ENCODE measurements at places on chromosomes 2 and 18.

DNA sequence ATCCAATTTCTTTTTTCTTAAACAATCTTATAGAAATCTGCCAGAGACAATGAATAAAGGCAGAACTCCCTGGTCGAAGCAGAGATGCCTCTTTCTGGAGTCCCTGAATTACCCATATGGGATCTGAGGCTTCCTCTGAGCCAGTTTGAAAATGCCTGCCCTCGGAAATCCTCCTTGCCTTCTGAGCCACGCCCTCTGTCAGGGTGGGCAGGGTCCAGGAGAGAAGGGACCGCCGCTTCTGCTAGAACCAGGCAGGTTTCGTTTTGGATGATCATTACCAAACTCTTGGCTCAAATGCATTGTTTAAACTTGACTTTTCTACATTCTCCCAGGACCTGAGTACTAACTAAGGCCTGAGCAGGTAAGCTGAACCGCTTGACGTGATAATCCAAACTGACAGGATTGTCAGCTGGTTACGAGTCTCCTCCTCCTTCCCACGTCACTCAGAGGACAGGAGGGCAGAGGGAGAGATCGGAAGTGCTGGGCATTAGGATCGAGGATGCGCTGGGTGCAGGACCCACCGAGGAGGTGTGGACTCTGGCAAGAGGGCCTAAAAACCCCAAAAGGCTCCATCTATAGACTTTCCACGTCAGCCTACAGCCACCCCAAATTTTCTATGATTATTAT lies 128.4 kb downstream of the KLHL29 start:
- DNase-seq = no peak

DNA sequence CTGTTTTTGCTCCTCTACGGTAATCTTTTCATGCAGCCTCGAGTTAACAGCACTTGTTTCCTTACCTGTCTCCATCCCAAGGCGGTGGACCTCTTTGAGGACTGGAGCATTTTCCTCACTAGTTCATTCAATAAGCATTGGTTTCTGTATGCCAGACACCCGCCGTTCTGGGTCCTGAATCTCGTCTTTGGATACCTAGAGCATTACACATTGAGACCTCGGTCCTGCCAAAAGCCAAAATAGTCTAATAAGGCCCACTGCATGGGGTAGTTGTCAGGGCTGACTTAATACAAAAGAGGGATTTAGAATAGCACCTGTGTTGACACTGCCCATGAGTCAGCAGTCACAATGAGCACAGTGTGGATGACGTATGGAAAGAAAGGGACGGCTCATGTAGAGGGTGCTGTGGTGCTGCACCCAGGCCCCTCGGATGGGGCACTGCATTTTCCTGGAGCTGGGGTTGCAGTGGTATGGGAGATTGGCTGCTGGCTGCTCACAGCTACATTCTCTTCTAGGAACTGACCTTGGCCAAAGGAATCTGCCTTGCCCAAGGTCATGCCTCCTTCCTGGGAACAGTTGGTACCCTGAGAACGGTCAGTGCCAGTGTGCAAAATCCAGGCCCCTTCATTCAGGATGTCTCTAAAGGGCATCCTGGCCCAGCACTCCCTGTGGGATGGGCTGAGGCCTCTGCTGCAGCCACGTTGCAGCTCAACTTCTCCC lies 126.9 kb upstream of the NCK2 start:
- DNase-seq = no peak

GRCh38 chr2:99861376-99861760 lies 281.0 kb downstream of the AFF3 start:
- no peak for DNase-seq

DNA sequence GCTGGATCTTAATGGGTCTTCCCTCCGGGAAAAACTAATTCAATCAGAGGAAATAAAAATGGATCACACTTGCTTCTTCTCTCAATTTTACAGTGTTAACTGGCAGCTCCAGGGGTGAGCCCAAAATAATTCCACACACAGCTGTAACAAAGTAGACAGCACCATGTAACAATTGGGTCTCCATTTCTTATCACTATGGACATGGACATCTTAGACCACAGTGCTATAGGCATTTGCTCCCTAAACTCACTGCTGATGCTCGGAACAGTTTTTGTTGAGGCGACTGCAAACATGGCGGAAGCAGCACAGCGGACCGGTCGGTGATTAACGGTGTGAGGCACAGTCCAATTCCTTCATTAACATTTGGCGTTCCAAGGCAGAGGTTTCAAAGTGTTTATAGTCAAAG lies 144.7 kb upstream of the NCK2 start:
- no peak for DNase-seq

DNA sequence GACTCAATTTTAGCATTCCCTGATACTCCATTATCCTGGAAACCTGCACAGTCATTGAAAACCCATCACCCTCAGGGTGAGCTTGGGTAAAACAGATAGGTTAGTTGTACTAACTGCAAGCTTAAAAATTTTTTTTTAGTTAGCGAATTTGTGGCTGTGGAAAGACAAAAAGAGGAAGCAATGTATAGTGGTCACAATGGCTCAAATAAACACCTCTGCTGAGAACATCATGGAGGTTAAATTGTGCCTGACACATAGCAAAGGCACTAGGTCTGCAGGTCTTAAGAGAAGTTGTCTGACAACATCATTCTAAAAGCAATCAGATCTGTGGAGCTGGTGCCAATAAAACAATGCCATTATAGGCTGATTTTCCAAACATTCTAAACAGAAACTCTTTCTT lies 84.4 kb upstream of the CAVIN2 start:
- no peak for DNase-seq

- no peak for DNase-seq
Measured at GRCh38 chr2:119474371-119475224, 42.9 kb downstream of the TMEM37 start.

DNA sequence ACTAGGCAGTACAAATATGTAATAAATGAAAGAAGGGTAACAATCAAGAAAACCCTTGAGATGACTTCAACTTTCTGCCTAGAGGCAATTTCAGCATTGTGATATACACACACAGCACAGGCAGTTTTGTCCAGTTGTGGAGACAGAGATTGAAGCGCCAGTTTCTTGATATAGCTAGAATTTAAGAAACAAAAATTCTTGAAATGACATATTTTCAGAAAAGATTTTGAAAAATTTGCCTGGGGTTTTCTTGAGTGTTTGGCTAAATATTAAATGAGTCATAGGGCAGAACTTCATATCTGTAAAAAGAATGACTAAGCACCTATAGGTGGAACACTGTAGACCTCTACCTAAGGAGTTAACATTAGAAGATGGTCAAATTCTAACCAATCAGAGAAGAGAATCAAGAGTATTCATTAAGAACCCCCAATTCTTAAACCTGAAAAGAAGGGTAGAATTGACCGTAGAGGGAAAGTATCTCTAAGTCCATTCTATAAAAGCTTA lies 1266.8 kb upstream of the TMEFF2 start:
- DNase-seq = no peak

- no peak for DNase-seq
Measured at GRCh38 chr2:180992994-180993393, 12.6 kb downstream of the UBE2E3 start.

DNA sequence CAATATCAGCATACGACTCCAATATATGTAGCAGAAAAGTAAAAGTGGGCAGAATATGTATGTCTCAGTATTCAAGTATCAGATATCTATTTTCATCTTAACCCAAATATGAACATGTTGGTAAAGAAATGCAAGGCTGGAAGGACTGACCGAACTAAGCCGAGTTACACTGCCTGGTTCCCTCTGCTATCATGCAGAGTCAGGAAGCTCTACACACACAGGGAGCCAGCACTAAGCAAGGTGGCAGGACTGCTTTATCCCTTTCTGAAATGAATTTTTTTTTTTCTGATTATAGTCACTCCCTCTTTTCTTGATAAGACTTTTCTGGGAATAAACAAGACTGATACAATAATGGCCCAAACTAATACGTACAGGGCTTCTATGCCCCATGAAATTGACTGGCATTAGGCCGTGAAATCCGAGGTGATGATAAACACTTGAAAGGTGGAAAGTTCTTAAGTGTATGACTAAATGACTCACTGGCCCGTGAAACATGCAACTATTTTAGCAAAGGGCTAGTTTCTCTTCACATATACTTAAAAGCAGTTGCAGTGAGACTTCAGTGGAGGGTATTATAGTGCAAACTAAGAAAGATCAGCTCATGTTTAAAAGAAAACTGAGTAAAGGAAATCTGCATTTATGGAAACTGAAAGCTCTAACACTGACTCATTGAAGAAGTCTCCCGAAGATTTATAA lies 14.9 kb downstream of the DPP4 start:
- DNase-seq = no peak

- DNase-seq = no peak
Measured at GRCh38 chr18:37451239-37451825, 114.3 kb downstream of the CELF4 start.

DNA sequence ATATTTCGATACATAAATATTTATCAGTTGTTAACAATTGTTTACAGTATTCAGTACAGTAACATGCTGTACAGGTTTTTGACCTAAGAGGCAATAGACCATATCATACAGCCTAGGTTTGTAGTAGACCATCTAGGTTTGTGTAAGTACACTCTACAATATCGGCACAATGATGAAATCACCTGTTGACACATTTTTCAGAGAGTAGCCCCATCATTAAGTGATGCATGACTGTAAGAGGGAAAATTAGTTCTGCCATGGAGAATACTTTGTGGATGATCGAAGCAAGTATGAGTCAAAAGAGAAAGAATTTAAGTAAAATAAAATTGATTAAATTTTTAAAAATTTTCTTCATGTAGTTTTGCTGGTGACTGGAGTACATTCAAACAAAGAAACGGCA lies 32.6 kb downstream of the VIT start:
- no peak for DNase-seq

GRCh38 chr18:77052983-77053309 lies 79.6 kb downstream of the MBP start:
- DNase-seq = no peak

DNA sequence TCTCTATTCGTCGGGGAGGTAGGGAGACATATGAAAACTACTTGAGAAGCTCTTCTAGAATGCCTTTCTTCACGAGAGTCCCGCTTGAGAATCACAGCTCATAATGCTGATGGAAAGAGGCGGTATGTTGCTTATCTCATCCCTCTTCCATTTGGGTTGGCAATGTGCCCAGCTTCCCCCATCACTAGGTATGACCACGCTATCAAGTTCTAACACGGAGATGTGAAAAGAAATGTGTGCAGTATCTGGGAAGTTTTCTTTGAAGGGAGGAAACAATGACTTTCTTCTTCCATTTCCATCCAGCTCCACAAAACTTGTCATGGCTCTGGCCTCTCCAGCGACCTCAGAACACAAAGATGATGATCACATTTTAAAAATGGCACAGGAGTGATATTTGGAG lies 742.4 kb downstream of the DCDC2C start:
- no peak for DNase-seq

DNA sequence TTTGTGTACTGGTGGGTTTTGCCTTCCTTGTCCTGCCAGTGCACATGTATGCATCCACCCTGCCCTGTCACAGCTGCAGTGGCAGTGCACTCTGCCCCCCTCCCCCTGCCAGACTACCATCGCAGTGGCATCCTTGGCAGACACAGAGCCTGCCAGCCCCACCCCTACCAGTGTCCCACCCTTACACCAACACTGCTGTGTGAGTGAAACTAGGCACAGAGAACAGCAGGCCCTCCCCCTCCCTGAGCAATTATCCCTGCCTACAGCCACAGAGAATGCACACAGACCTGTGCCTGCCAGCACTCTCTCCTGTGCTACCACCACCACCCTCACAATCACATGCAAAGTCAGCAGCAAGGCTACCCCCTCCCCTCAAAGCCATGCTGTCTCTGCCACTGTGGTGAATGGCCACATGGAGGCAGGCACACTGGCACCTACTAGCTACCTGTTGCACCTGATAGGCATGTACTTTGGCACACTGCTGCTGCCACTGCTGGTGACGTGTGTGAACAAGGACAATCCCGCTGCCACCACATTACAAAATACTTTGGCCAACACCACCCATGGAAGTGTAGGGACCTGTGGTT lies 239.8 kb downstream of the CALCRL start:
- no peak for DNase-seq

DNA sequence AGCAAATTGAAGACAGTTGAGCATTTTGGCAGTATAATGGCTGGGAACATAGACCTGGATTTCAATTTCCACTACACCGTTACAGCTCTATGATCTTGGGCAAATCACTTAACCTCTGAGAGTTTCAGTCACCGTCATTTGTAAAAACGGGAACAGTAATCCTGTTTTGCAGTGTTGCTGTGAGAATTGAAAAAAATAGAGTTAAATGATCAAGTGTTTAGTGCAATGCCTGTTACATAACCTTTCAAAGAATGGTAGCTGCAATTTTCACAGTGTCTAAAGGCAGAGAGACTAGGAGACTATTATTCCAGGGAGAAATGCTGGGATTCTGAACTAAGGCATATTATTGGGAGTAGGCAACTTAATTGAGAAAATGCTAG lies 2.0 kb downstream of the AGPS start:
- DNase-seq = no peak

DNA sequence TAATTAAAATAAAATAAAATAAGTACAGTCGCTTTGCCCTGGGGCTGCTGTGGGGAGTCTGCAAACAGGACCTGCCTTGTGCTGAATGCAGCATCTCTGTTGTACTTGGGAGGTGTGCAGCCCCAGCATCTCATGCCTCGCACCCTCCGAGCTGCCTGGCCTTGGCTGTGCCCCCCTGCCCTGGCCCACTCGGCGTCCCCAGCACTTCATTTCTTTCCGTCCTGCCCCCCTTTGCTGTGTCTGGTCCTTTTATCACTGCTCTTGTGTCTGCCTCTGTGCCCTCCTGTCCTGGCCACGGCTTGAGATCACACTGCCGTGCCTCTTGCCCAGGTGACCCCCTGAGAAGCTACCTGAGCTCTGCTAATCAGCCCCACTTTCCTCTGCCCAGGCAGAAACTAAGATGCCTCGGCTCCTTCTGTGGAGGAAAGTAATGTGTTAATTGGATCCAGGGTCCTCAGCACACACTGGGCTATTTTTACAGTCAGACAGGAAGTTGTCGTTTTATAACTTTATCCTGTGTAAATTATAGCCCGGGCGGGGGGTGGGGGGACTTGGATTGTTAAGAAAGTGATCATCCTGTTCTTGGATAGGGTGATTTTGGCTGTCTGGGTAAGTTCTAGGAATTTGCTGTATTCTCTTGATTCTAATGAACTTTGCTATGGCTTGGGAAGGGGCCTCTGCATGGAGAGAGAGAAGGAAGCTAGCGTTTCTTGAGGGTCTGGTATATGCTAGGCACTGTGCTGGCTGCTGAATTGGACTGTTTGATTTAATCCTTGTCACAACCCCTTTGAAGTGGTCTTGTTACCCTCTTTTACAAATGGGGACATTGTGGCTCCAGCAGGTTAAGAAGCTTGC lies 69.4 kb downstream of the AGAP1 start:
- DNase-seq = no peak

- peak; percentile 23 for DNase-seq
Measured at GRCh38 chr2:102082571-102083392, 59.8 kb upstream of the IL1R1 start.

DNA sequence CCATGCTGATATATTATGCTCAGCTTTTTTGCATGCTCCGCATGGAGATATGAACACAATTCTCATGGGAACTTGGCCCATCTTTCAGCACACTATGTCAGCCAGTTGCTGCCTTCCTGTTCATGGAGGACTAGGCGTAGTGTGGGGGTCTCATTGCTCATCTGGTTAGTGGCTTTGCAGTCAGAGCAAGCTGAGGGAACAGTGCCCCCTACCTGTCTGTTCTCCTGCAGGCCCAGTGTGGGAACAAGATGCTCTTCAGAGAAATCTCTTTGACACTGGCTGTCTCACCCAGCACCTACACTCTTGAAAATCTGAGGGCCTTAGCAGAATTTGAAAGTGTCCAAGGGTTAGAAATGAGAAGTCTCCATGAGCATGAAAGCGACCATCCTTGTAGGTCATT lies 47.1 kb downstream of the SPTBN1 start:
- DNase-seq = peak; percentile 20
